ENCODE measurements at places on chromosomes 3 and 15. TPM values are rescaled to one million over a fixed set of nuclear protein-coding genes. Genes with fewer than 3 reads are reported as not detected.

The HDC gene
- total RNA-seq = not detected

The TMEM212 gene
- total RNA-seq = not detected

The FGD5 gene
- not detected for total RNA-seq

The PLD1 gene
- 30.6 TPM for total RNA-seq

The CCDC33 gene
- total RNA-seq = 0.54 TPM

The ZPLD1 gene
- total RNA-seq = not detected

The RBP2 gene
- total RNA-seq = not detected

The UBAP1L gene
- total RNA-seq = 2.1 TPM

The REC114 gene
- not detected for total RNA-seq

The MGLL gene
- total RNA-seq = 16.9 TPM

The P2RY14 gene
- total RNA-seq = not detected

The PLA2G4D gene
- total RNA-seq = not detected

The SPATA16 gene
- not detected for total RNA-seq

The ANKRD63 gene
- not detected for total RNA-seq

The TRIM59 gene
- total RNA-seq = 25.6 TPM

The POLG gene
- 64.0 TPM for total RNA-seq

The OR5H1 gene
- not detected for total RNA-seq

The ALG1L2 gene
- total RNA-seq = 0.65 TPM

Data from placental epithelial cell (primary cell).